ENCODE measurements at places on chromosomes 12 and 14.

DNA sequence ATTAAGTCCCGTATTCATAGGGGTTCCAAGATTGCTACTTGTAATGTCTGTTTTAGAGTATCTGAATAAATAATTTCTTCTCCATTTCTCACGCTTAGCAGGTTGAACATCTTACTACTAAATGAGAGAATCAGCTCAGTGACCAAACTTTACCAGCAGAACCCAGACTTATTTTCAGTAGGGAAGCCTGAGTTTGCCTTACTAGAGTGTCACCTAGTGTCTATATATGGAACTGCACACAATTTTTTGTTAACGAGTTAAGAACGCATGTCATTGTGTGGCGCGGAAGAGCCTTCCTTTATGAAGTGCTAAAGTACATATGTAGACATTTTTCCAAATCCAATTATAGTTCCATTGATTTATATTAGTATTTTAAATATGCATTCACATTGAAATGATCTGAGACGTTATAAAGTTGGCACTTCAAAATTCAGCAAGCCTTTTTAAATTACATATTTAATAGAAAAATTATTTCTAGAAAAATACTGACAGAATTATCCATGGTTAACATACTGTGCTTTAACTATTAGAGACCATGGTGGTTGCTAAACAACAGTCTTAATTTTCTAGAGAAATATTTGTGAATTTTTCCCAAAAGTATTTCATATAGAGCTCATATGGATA, 88.3 kb downstream of the RPS29 start:
- peak; percentile 67 for DNase-seq

DNA sequence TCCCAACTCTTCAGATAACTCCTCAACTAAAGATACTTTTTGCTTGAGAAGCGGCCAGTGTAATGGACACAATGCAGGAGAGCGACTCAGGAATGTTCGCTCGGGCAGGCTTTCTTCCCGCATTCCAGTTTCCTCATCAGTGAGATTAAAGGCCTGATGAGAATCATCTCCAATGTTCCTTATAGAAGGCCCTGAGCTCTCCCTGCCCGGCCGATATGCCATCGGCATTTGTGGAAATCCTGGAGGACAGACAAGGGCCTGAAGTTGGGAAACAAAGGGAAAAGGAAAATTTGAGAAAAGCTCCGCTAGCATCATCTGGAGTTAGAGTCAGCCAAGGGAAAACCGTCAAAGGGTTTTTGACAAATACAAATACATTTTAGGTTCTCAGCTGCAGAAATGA, 38.0 kb upstream of the FOXN3 start:
- no peak for DNase-seq

GRCh38 chr12:162467-163307, 51.3 kb downstream of the SLC6A12 start:
- no peak for DNase-seq

- DNase-seq = no peak
Measured at GRCh38 chr12:55972456-55972855, 1.4 kb upstream of the RAB5B start.

DNA sequence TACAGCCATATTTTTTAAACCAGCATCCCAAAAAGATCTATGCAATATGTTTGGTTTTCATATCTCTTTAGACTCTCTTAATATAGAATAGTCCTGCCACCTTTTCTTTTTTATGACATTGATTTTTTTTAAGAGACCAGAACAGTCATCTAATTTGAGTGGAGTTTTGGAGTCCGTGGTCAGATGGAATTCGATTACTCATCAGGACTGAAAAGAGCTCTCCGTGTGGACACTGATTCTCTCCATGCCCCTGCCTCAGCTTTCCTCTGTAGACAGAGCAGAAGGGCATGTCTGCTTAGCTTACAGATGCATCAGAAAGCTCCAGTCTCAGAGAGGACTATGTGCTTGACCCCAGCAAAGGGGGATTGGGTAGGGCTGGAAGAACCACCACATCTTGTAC, 27.8 kb downstream of the SMCO2 start:
- DNase-seq = no peak

DNA sequence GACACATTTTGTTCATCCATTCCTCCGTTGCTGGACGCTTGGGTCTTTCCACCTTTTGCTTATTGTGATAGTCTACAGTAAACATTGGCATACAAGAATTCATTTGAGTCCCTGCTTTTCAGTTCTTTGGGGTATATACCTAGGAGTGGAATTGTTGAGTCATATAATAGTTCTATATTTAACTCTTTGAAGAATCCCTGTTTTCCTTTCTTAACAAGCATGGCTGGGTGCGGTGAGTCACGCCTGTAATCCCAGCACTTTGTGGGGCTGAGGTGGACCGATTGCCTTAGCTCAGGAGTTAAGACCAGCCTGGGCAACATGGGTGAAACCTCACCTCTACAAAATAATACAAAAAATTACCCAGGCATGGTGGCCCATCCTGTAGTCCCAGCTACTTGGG, 75.4 kb downstream of the CCDC92 start:
- no peak for DNase-seq

- no peak for DNase-seq
Measured at GRCh38 chr12:104933778-104934177, 24.3 kb downstream of the SLC41A2 start.

- peak; percentile 85 for DNase-seq
Measured at GRCh38 chr14:55458800-55459515, 18.5 kb upstream of the TBPL2 start.

- no peak for DNase-seq
Measured at GRCh38 chr12:87529413-87529812, 499.8 kb downstream of the C12orf50 start.

GRCh38 chr12:112025808-112026375, 12.7 kb downstream of the ERP29 start:
- DNase-seq = peak; percentile 16

- no peak for DNase-seq
Measured at GRCh38 chr12:46449316-46449715, 76.7 kb upstream of the SLC38A2 start.

- no peak for DNase-seq
Measured at GRCh38 chr12:78096909-78097597, 266.4 kb downstream of the NAV3 start.

GRCh38 chr14:100982762-100983161, 79.2 kb upstream of the RTL1 start:
- no peak for DNase-seq

DNA sequence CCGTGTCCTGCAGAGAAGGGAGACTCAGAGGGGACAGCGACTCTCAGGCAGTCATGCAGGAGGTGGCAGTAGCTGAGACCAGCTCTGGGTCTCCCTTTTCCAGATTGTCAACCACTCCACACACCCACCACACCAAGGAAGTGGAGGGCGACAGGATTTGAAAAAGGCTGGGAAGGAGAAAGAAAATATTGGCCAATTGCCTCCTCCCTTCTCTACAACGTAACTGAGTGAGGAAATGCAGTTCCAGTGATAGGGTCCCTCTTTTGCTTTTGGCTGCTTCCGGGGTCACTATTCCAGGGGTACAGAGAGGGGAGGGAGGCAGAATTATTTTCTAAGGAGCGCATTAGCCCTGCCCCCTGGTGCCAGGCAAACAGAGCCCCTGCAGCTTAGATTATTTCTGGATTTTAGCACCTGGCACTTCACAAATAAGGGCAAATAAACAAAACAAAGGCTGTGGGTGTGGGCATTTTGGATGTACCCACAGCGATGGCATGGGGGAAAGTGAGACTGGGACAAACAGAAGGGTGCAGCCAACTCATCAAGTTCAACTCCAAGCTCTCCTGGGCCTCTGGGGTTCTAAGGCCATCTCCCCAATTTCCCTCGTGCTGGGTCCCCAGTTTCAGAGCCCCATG, 20.4 kb downstream of the ASB2 start:
- no peak for DNase-seq

- DNase-seq = no peak
Measured at GRCh38 chr12:66629138-66629870, 49.6 kb downstream of the GRIP1 start.

GRCh38 chr12:115088328-115088994, 404.5 kb upstream of the TBX3 start:
- no peak for DNase-seq

GRCh38 chr12:120950807-120951206, 27.5 kb upstream of the HNF1A start:
- DNase-seq = no peak

DNA sequence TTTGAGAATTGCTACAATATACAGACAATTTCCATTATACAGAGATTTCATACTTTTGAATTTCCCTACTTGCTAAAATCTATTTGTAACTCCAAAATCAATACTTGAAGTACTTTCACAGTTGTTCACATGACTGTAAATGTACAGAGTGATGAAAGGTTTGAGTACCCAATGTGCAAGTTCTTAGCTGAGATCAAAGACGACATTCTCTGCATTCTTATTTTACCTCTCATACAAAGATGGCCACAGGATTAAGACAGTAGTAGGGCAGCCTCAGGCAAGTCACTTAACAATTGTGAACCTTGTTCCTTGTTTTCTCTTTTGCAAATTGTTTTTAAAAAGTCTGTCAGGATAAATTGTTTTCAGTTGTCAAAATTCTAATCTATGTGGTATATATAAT, 255.9 kb upstream of the KITLG start:
- no peak for DNase-seq

GRCh38 chr12:132955094-132956010, 754 bp downstream of the ZNF605 start:
- DNase-seq = peak; percentile 2

- DNase-seq = no peak
Measured at GRCh38 chr12:77821699-77822203, 8.9 kb upstream of the NAV3 start.

DNA sequence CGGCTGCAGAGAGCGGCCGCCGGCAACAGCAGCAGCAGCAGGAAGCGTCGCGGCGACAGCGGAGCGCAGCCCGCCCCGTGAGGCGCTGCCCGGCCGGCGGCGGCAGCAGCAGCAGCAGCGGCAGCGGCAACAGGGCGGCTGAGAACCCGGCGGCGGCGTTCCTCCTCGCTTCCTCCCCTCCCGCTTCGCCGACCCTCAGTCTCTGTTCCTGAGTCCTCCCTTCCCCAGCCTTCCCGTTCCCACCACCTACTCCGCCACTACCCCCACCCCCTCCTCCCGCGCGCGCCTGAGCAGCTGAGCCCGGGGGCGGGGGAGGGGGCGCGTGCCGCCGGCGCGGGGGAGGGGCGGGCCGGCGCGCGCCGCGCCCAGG, 310 bp downstream of the BICDL1 start:
- no peak for DNase-seq

DNA sequence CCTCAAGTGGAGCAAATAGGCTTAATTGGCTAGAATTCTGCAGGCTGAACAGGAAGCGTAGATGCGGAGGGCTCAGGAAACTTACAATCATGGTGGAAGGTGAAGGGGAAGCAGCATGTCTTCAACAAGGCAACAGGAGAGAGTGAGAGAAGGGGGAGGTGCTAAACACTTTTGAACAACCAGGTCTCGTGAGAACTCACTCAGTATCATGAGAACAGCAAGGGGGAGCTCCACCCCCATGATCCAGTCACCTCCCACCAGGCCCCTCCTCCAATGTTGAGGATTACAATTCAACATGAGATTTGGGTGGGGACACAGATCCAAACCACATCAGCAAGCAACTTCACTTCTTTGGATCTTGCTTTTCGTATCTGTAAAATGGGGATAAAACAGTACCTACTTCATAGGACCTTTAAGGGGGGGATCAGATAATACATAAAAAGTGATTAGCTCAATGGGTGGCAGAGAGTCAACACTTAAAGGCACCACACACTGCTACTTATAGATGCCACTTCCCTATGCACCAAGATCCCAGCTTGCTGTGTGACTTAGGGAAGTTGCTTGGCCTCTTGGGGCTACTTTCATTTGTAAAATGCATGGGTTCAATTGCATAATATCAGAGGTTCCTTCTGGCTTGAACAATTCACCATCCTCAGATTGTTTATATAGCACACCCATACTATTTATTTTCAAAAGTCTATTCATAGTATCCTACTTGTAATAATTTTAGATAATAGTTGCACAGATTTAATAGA, 184.8 kb upstream of the RPH3A start:
- no peak for DNase-seq

DNA sequence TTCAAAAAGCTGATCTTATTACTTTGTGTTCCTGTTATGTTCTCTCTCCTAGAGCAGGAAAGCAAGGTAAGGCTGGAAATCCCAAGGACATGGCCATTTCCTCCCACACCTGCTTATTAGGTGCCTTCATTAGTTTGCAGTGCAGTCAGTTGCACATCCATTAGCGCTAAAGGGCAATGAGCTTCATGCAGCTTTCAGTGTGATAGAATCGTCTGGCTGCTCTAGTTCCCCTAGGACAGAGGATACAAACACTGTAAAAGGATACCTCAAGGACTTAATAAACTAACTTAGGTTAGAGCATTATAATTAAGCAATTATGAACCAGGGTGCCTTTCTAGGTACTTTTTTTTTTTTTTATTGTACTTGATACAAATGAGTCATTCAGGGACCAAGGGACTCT, 21.1 kb downstream of the TMEM117 start:
- no peak for DNase-seq

DNA sequence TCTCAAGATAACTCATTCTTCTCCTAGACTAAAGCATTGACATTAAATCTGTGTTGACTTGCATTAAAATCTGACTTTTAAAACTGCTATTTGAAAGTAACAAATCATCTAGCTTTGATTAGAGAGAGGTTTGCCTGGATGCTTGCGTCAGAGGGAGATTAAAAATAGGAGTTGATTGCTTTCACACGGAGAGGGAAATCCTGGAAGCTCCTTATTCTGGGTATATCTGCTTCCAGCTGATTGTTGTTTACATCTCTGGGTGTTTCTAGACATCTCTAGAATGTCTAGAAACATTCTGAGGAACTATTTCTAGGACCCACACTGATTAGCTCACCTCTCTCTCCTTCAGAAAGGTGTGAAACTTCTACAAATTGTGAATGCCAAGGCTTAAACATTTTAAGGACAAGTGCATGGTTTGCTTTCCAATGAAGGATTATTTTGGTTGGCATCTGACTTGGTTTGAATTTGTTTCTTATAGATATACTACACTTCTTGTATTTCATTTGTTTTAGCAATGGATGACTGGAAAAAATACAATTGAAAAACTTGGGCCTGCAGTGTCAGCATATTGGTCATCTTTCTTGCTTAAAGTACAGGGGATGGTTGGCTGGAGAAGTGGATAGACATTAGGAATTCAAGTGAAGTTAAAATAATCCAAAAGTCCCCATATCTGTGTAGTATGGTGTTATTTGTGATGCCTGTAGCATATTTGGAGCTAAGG, 2.1 kb downstream of the DIP2B start:
- DNase-seq = no peak

DNA sequence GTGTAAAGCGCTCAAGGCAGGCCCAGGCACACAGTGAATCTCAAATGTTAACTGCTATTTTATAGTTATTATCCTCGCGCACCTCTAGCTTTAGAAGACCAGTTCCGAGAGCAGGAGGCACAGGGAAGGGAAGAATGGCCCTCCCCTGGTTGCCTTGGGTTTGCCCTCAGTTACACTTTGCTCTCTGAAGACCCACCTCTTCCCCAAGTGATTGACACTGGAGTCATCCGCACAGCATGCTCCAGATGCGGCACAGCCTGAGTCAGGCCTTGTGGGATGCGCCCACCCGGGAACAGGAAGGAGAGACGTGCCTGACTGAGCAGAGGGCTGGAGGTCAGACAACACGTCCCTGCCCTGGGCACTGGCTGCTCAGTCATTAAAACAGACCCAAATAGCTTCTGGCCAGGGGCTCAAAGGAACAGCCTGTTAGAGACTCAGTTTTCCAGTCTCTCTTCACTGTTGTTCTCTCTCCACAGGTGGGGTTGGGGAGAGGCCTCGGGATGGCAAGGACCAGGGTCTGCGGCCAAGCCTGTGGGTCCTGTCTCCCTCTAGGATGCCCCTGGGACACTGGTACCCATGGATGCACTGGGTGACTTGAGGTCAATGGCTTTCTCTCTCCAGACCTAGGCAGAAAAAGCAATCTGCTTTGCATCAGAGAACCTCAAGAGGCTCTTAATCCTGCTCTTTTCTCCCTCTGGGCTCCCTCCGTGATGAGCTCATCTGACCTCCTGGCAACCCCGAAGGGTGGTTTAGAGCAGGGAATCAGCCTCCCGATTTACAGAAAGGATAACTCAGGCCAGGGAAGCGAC, 13.6 kb upstream of the MLXIP start:
- DNase-seq = no peak
